Fibroblast of skin of scalp (primary cell): ENCODE measurements at places on chromosomes 7 and 10.

GRCh38 chr7:137937202-137937560 is 64.7 kb downstream of the CREB3L2 start:
- no peak for DNase-seq

DNA sequence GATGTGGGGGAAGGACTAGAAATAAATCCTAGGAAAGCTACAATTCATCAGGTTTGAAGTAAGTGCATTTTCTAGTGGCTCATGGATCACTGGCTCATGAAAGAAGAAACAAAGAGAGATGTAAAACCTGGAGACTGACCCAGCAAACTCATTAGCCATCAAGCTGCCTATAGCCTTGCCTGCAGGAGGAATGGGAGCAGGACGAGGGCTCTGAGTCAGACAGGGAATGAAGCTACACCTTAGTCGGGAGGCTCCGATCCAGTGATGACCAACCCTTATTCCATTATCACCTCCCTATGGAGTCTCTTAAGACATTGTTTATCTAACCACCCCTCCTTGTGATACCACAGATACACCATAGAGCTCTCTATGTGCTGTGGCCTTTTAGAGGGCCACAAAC is 112.5 kb upstream of the WDR11 start:
- no peak for DNase-seq

GRCh38 chr7:128938544-128939074 is 882 bp downstream of the IRF5 start:
- no peak for DNase-seq

DNA sequence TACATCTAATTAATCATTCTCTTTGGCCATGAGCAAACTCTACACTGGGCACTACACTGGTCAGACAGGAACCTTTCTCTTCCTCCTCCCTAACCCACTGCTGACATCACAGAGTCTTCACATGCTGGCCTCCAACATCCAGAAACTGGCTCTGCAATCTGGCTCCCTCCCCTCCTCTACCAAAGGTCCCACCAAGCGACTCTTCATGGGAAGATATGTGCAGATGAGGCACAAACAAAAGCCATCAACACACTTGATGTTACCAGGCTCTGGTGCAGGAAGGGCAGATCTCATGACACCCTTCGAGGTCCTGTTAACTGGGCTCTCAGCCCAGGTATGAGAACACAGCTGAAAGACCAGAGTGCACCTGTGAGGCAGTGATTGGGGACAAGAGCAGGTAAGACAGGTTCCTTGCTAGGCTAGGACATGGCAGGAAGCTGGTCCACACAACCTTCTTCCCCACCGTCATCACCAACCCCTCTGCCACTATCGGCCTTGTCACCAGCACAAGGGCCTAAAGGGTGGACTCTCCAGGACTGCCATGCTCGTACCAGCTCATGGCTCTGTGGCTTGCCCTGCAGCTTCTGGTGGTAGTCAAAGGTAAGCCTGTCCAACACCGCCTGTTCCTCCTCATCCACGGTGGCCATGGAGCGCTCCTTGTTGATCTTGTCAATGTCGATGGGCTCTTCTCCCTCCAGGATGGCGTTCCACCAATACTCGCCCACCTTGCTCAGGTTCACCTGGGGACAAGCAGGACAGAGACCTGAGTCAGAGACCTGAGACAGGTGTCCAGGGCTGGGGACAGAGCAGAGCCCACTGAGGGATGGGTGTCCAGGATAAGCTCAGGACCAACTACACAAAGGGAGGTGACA is 66.6 kb upstream of the CAMK2B start:
- DNase-seq, result no peak

GRCh38 chr7:35971133-35971891 is 170.5 kb downstream of the SEPTIN7 start:
- no peak for DNase-seq

- no peak for DNase-seq
Observed at GRCh38 chr10:70493660-70494234, 15.2 kb downstream of the PALD1 start.

GRCh38 chr10:17429490-17429889 is 24.9 kb downstream of the ST8SIA6 start:
- no peak for DNase-seq

DNA sequence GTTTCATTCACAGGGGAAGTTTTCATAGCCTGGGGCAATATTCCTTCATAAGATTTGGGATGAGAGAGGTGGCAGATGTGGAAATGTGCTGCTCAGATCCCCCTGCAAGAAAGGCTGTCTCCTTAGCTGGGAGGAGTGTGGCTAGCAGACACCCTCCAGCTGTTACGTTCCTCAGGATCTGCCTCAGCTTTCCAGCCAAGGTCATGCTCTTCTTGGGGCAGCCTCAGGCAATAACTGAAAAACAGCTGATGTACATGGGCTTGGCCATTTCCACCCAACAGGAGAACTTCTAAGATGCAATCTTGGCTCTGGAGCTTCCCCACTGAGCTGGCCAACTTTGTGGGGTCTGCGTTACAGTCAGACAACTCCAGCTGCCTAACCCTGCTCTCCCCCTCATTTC is 51.3 kb upstream of the SEPTIN7 start:
- peak; percentile 46 for DNase-seq

DNA sequence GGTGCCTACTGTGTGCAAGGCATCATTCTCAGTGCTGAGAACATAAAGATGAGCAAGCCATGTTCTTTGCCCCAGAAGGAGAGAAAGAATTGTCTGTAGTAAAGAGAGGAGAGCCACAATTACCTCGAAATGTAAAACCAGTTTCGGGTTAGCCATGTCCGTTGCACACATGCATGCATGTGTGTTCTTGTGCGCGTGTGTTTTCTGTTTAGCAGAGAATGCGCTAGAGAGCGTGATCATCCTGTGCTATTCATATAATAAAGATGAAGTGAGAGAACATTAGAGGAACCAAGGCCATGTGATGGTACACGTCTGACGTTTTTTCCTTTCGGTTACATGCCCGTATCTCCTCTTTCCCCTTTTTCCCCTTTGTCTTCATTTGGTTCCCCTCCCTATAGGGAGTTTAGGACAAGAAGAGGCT is 158.2 kb downstream of the CELF2 start:
- DNase-seq, result no peak

DNA sequence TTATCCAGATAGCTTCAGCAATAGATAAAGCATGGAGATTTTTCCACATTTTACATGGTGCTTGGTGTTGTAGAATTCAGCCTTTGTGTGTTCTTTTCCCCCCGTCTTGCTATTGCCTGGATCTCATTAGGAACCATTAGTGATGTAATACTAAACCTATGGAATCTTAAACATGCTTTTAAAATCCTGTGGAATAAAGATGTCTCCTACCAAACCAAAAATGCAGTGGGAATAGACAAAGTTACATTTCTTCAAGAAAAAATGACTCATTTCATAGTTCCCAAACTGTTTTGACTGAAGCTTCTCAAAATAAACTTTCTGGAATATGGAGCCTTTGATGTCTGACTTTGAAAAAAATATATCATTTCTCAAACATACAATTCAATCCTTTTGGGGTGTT is 44.0 kb downstream of the CALD1 start:
- DNase-seq, result peak; percentile 96

DNA sequence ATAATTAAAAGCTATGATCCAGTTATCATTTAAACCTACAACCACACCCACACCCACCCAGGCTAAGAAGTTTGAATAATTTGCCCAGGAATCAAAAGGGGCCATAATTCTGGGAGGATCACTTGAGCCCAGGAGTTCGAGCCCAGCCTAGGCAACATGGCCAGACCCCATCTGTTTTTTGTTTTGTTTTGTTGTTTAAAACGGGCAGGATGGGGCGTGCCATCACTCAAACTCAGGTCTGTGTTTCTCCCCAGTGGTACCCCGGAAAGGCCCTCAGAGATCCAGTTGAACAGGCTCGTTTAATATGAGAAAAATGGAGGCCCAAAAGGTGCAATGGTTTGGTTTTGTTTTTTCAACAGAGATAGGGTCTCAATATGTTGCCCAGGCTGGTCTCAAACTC is 23.3 kb downstream of the HSPB1 start:
- no peak for DNase-seq

DNA sequence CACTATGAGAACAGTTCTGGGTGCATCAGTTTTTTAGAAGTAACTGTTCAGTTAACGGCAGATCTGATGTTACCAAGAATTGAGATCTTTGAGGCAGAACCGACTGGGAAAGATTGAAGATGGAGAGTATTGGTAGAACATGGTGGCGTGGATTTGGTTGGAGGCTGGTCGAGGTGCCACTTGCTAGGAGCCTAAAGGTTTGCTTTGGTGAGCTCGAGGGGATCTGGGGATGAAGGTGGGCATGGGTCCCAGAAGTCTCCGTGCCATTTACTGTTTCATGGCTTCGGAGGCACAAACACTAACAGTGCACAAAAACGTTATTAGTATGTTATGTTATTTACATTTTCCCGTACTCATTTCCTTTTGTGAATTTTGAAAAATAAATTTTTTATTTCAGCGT is 81.4 kb downstream of the ADCY1 start:
- no peak for DNase-seq

DNA sequence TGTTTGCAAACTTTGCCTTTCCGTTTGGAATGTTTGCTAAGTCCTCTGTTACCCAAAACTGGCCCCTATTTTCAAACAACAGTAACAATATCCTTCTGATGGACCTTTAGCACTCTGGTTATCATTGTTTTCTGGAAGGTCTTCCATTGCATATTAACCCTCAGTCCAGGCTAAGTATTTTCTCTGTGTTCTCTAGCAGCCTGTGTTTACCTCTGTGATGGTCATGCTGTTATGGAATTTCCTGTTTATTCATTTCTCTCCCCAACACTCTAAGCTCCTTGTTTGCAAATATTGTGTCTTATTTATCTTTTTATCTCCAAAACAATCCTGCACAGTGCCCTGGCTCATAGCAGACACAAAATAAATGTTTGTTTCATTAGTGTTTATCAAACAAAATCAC is 560.3 kb downstream of the ATRNL1 start:
- DNase-seq, result no peak

DNA sequence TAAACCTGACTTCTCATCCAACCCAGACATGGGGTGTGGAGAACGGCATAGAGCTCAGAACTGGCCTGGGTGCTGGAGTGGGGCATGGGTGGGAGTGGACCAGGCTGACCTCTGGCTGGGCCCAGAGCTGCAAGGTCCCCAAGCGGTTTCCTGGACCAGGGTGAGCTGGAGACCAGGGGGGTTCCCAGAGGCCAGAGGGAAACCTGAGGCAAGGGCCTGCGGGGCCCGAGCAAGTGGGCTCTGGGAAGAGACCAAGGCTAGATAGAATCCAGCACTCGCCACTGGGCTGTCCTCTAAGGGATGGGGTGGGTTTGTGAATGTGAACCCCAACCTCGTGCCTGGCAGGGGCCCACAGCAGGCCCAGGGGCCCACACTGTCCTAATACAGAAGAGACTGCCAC is 39.4 kb upstream of the RET start:
- DNase-seq, result no peak

DNA sequence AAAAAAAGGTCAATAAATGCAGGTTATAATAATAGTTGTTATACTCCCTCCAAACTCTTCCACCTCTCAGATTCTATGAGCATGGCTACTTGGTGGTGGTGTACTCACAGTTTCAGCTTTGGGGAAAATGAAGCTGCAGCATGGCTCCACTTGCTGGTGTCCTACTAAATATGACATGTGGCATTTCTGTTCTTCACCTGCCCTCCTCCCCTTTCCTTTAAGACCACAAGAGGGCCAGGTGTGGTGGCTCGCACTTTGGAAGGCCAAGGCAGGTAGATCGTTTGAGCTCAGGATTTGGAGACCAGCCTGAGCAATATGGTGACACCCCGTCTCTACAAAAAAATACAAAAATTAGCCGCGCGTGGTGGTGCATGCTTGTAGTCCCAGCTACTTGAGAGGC is 101.1 kb downstream of the SLC37A3 start:
- DNase-seq, result no peak

DNA sequence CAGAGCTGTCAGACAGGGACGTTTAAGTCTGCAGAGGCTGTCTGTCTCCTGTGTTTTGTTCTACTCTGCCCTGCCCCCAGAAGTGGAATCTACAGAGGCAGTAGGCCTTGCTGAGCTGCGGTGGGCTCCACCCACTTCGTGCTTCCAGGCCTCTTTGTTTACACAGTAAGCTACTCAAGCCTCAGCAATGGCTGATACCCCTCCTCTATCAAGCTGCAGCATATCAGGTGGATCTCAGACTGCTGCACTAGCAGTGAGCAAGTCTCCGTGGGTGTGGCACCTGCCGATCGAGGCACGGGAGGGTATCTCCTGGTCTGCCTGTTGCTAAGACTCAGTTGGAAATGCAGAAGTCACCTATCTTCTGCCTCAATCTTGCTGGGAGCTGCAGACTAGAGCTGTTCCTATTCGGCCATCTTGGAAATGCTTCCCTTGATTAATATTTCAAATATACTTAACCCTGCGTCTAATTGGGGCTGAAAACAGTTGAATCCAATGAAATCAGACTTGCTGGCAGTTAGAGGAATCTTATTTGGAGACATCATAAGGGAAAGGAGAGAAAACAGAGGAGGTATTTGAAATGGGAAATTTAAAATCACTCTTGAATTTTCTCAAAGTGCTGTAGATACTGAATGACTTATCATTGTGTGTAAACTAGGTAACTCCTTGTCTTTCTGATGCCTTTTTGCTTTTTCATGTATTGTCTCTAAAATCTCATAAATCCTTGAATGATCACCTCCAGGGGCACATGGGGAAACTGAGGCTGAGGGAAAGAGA is 13.8 kb upstream of the CYP3A5 start:
- no peak for DNase-seq

- DNase-seq, result no peak
Observed at GRCh38 chr7:930975-931758, 23.3 kb downstream of the ADAP1 start.

- no peak for DNase-seq
Observed at GRCh38 chr10:75883081-75884072, 452.0 kb downstream of the LRMDA start.

GRCh38 chr10:110848106-110848505 is 23.6 kb upstream of the PDCD4 start:
- no peak for DNase-seq

GRCh38 chr10:72545546-72545945 is 80.3 kb downstream of the MICU1 start:
- DNase-seq, result no peak

DNA sequence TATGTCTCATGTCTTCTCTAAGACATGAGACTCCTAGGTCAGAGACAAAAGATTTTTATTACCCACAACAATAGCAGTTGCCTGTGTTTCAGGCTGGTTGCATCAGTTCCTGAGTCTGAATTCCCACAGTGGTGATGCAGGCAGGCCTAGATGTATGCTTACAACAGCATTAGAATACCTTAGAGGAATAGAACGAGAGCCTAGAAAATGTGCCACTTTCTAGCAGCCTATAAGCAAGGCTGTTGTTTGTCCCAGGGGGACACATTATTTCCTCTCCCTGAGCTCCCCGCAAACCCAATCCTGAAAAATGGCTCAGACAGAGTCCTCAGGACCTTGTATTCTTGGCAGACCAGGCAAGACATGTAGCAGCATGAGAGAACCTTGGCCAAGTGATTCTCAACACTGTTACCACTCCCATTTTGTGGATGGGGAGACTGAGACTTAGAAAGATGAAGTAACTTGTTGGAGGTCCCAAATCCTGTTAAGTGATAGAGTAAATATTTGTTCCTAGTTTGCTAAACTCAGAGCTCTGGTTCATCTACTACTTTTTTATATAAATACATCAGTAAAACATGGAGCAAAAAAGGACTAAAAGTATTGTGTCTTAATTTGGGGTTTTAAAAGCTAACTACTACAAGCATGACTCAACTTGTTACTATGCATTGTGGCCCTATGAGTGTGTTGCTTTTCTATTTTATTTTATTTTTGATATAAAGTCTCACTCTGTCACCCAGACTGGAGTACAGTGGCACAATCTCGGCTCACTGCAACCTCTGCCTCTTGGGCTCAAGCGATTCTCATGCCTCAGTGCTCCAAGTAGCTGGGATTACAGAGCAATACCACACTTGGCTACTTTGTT is 14.2 kb downstream of the VTI1A start:
- peak; percentile 91 for DNase-seq
